ENCODE measurements at places on chromosomes 1 and 21.

DNA sequence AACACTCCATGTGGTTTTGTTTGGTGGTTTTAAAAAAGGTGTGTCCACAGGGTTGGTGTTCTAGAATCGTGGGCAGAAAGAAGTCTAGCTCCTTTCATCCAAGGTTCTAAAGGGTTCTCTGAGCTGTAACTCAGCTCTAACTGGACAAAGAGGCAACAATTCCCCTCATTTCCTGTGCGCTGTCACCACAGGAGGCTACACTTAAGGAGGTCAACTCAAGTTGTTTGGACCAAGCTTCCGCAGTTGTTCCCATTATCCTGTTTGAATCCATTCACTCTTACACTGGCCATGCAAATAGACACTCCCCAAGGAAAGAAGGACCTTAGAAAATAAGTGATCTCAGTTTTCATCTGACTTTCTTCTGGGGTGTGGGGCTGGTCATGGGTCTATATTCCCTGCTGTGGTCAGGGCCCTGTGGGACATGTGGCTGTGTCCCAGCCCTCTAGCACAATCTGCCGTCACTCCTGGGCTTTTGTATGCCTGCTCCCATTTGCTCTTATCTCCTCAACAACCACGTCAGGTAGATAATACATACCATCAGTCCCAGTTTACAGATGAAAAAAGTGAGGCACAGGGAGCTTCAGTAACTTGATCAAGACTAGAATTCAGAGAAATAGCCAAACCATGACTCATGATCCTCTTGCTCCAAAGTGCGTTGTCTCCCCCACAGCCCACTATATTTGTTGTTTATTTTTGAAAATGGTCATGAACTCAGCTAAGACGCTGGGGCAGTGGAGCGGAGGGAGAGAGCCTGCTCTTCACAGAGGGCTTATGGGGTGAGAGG is 103.6 kb downstream of the RHOU start:
- no peak for DNase-seq

GRCh38 chr1:28119556-28119955 is 31.1 kb upstream of the EYA3 start:
- DNase-seq = no peak

DNA sequence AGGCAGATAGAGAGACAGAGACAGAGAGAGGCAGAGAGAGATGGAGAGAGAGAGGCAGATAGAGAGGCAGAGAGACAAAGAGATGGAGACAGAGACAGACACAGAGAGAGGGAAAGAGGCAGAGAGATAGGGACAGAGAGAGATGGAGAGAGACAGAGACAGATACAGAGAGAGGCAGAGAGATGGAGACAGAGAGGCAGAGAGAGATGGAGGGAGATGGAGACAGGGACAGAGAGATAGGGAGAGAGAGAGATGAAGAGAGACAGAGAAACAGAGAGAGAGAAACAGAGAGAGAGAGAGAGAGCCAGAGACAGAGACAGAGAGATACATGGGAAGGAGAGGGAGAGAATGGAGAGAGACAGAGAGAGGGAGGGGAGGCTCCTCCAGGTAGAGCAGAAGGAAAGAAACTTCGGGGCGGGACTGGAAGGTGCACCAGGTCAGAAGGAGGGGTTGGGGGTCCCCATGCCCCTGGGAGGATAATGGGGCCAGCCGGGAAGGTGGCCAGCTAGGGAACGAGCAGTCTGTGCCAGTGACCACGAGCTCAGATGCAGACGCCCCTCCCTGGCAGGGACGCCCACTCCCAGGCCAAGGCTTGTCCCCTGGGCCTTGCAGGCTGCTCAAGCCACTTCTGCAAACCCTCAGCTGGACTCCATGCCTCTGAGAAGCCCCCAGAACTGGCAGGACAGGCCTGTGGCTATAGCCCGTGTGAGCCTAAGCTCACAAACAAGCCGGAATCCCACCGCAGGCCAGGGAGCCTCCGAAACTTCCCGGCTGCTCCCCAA is 3.3 kb downstream of the FNDC10 start:
- no peak for DNase-seq

- no peak for DNase-seq
Observed at GRCh38 chr1:216154063-216154462, 269.2 kb downstream of the USH2A start.

- no peak for DNase-seq
Observed at GRCh38 chr1:96804648-96805047, 83.1 kb downstream of the PTBP2 start.

DNA sequence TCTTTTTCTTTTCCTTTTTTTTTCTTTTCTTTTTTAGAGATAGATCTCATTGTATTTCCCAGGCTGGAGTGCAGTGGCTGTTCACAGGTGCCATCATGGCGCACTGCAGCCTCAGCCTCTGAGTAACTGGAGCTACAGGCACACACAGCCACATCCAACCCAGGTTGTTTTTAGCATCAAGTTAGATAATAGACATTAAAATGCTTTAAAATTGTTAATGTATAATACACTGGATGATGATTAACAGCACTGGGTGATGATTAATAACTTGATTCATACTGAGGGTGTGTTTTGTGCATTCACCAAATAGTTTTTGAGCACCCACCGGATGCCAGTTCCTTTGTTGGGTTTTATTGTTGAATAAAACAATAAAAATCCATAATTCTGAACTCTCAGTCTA is 75.2 kb downstream of the BEND5 start:
- DNase-seq = no peak

DNA sequence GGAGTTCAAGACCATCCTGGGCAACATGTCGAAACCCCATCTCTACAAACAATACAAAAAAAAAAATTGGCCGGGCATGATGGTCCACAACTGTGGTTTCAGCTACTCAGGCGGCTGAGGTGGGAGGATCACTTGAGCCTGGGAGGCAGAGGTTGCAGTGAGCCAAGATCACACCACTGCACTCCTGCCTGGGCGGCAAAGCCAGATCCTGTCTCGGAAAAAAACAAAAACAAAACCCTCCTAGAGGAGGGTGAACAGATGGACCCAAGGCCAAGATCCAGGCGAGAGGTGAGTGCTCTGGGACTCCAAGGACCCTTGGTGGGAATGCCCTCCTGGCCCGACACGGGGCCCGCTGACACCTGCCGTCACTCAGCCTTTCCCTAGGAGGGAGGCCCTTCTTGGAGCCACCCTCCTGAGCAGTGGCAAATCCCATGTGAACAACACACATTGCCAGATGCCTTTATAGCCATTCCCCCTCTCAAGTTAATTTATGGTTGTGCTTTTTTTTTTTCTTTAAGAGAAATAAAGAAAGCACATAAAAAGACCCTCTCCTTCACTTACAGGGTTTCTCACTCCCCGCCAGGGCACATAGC is 380 bp downstream of the TFF2 start:
- no peak for DNase-seq

DNA sequence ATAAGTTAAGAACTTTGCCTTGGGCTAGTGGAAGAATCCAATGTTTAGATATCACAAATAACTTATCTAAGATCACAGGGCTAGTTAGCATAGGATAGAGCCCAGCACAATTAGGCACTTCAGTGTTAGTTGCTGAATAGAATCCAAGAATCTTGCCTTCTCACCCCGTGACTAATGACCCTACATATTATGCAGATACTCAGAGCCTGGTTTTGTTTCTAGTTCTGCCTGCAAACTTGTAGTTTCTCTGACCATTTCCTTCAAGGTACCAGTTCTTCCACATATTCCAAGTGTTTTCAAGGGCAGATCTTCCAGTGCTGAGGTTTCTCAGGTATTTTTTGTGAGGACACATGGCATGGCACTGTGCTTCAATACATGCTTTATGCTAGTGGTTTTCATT is 239.3 kb downstream of the KCNK2 start:
- DNase-seq = no peak

GRCh38 chr1:75338616-75339483 is 204.7 kb downstream of the LHX8 start:
- DNase-seq = no peak

GRCh38 chr21:34205811-34206571 is 132.6 kb downstream of the MRPS6 start:
- no peak for DNase-seq

DNA sequence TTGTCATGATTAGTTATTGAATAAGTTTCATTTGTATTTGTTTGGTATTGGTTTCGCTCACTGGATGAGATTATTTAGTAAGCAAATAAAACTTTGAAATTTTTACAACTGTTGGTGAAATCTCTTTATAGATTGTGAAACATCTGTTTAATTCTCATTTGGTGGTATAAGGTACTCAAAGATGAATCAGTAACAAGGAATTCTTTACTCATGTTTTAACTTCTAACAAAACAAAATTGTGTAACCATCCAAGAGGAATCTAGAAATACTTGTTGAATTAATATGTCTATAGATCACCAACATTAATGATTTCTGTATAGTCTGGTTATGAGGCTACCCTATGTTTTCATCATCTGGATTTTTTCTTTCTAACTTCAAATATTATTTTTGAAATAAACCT is 62.8 kb upstream of the USP25 start:
- DNase-seq = no peak

DNA sequence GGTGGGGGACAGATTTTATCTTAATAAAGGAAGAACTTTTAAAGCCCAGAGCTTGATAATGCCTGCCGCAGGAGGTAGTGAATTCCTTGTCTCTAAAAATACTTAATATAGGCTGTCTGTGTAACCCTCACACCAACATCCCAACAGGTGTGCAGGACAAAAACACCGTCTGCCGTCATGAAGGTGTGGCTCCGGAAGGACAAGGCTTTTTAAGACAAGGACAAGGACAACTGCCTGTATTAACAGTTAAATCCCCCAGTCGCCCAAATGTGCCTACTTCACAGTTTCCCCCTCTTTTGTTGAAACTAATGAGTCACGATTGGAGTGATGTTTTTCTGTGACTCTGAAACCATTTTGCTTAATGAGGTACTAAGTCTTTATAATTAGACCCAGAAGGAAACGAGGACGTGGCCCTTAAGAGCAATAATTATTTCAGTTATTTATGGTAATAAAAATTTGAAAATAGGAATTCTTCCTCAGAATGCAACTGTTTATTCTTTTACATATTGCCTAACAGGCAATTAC is 27.3 kb upstream of the SPATA6 start:
- no peak for DNase-seq

DNA sequence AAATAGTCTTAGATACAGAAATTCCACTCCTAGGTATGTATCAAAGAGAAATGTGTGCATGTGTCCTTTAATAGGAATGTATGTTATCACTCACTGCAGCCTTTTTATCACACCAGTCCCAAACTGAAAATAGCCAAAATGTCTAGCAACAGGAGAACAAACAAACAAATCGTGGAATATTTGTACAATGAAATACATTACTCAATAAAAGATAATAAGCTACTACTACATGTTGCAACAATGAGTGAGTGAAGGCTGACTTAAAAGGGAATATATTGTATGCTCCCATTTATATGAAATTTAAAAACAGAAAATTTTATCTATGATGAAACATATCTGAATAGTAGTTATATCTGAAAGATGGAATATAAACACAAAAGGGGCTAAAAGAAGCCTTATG is 212.1 kb upstream of the PLD5 start:
- DNase-seq = no peak

DNA sequence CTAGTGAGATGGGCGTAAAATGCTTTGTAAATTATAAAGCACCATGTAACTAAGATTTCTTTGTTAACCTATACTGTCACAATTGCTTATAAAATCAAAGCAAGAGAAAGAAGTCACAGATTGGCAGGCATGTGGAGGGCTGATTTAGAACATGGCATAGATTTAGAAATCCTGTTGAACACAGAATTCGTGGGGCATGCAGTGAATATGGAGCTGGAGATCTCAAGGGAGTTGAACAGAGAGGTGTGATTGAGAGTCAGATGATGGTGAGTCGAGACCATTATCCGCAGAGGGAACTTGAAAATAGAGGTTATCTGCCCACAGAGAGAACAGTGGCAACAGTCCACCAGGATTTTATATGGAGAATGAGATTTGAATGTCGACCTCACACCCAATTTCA is 27.6 kb downstream of the PBX1 start:
- no peak for DNase-seq

- no peak for DNase-seq
Observed at GRCh38 chr1:112548547-112548946, 39.8 kb downstream of the WNT2B start.

GRCh38 chr1:156811168-156811567 is 5.5 kb downstream of the SH2D2A start:
- DNase-seq = no peak

GRCh38 chr1:82161700-82162141 is 361.0 kb downstream of the ADGRL2 start:
- DNase-seq = no peak

- DNase-seq = no peak
Observed at GRCh38 chr1:70504821-70505193, 93.7 kb downstream of the CTH start.

GRCh38 chr1:185679220-185679619 is 55.0 kb upstream of the HMCN1 start:
- no peak for DNase-seq

DNA sequence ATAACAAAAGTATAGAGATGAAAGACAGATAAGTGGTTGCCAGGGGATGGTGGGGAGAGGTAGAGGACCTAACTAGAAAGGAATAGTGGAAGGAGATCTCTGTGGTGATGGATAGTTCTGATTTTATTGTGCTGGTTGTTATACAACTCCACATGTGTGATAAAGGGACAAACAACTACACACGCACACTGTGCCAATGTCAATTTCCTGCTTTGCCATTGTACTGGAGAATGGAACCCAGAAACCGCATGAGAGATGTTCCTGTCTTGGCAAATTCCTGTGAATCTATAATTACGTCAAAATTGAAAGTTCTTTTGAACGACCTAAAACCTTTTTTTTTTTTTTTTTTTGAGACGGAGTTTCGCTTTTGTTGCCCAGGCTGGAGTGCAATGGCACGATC is 11.0 kb downstream of the TNFRSF9 start:
- DNase-seq = no peak

GRCh38 chr1:115463347-115463746 is 125.3 kb upstream of the NGF start:
- DNase-seq = no peak

DNA sequence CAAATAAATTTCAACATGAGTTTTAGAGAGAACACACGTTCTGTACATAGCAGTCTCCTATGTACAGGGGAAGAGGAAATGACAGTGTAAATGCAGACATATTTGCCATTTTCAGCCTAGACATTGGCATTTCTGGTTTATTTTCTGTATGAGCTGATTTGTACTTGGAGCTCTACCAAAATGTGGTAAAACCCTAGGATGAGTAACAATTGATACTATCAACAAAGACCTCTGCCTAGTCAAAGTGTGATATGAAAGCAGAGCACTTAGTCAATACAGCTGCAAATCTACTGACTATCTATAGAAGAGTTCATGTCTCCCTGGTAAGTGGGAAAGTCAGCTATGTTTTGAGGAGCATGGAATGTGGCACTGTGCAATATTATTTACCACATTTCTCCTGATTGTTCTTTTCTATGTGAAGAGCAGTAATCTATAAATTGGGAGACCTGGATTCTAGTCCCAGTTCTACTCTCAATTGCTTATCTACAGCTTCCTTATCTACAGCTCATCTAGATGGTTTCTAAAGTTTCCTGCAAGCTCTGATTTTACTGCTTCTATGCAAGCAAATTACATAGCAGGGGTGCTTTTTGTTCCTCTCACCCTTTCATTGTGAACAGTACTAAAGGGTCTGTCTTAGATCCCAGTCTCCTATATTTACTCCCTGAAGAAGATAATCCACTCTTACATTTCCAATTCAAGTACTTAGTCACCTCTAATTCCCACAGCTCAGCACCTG is 334.2 kb downstream of the NTNG1 start:
- no peak for DNase-seq

- no peak for DNase-seq
Observed at GRCh38 chr1:86084998-86085397, 71.6 kb downstream of the COL24A1 start.

GRCh38 chr1:86325264-86325663 is 70.9 kb downstream of the ODF2L start:
- DNase-seq = no peak

GRCh38 chr1:21625390-21626190 is 43.6 kb downstream of the RAP1GAP start:
- DNase-seq = no peak

Measured in cortex of kidney (tissue), 1 donor.